NCI-H524 treated with DMSO at 0.1 percent for 48 hours (cell line): ENCODE measurements at places on chromosomes 12 and 14.

DNA sequence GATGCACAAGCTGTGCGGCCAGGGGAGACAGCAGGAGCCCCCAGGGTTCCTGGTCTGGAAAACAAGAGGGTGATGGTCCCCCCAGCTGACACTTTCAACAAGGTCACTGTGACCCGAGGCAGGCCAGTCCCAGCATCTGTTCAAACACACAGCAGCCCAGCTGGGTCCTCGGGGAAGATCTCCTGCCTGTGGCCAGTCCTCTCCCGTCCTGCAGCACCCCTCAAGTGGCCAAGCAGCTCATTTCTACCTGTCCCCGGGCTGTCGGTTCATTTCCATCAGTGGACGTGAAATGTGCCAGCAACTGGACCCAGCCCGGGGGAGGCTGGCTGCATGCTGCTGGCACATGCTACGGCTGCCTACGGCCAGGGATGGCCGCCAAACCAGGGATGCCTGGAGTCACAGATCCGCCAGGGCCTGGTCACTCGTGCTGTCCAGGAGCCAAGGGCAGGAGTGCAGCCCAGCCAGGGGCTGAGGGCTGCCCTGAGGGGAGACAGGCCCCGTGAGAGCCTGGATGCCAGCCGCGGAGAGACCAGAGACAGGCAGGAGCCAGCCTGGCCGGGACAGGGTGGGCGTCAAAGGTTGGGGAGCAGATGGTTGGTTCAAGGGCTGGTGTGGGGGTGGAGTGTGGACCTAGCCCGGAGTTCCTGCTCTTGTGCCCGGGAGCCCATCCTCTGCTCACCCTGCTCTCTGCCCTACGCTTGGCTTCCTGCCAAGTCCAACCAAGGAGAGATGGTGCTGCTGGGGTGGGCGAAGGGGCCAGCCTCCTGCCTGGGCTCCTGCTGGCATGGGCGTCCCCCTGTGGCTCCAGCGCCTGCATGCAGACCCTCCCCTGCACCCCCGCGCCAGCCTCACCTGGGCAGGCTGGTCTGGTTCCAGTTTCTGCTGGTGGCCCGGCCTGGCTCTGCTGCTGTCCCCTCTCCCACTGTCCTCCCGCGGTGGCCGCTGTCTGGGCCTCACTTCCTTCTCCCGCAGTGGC lies 143.8 kb downstream of the ADGRD1 start:
- DNase-seq: no peak

GRCh38 chr14:104935026-104935650 lies 10.5 kb downstream of the PLD4 start:
- no peak for DNase-seq

GRCh38 chr14:71165121-71166031 lies 258.1 kb downstream of the PCNX1 start:
- no peak for DNase-seq

DNA sequence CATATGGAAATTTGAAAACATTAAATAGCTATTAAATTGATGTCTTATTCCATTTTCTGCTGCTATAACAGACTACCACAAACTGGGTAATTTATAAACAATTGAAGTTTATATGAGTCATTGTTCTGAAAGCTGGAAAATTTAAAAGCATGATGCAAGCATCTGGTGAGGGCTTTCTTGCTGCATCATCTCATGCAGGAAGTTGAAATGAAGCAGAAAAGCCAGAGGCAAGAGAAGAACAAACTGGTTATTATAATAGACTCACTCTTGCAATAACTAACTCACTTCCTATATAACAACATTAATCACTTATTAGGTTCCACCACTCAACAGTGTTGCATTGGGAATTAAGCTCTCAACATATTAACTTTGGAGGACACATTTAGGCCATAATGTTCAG lies 1277.4 kb downstream of the LRFN5 start:
- no peak for DNase-seq

DNA sequence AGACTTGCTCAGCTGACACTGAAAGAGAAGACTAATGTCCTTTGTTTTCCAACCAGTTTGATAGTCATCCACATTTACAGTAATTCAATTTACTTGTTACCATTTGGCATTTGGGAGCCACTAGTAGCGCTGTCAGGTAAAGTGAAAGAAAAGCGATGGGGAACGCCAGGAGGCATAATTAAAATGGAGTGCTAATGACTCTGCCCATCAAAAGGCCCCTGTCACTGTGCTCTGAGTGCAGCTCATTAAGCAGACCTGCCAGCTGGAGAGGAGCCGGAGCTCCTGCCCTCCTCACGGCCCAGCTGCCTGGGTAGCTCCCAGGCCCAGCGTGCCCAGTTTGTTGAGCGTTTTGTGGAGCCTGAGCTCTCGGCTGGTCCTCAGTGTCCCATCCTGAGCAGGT lies 463.6 kb upstream of the CCDC196 start:
- DNase-seq: peak; percentile 55

DNA sequence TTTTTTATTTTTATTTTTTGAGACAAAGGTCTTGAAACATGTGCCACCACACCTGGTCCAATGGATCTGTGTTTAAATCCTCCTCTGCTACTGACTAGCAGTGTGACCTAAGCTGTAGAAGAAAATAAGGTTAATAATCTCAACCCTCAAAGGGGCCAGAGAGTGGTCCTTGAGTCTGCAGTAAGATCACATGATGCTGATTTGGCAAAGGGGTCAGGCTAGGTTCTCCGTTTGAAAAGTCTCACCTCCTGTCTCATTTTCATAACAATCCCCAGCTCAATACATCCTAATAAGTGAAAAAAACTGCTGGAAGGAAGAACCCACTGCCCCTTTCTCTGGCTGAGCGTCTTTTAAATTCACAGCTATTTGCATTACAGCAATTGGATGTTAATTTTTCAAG lies 8.0 kb upstream of the TEP1 start:
- DNase-seq: no peak

DNA sequence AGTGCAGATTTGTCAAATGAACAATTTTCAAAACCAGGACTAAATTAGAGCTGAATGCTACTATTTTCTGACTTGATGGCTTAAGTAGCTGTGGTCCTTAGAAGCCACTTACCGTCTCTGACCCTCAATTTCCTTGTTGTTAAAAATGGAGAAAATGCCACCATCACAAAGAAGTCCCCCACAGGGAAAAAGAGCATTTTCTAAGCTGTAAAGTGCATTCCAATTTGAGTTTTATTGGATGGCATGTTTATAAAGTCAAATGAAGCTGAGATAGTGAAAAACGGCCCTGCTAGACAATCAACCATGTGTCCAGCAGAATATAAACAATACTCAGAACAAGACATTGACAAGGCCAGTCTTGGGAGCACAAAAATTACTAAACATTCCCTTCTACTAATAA lies 53.6 kb downstream of the GOLGA5 start:
- no peak for DNase-seq

GRCh38 chr14:54599966-54600716 lies 33.2 kb downstream of the SAMD4A start:
- no peak for DNase-seq

GRCh38 chr12:116528065-116528464 lies 31.1 kb upstream of the MAP1LC3B2 start:
- DNase-seq: no peak

- DNase-seq: no peak
Observed at GRCh38 chr14:99930420-99931274, 134.6 kb upstream of the EVL start.

DNA sequence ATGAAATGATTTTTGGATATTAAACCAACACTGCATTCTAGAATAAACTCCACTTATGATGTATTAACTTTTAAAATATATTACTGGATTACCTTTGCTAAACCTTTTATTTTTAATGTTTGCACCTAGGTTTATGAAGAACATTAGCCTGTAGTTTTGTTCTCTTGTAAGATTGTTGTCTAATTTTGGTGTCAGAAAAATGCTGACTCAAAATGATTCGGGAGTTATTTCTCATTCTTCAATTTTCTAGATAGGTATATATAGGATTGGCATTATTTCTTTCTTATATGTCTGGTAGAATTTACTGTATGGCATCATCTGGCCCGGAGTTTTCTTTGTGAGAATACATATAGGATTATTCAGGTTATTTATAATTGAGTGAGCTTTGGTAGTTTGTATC lies 54.6 kb downstream of the MAP4K5 start:
- no peak for DNase-seq

GRCh38 chr14:34649344-34649743 lies 19.4 kb upstream of the SNX6 start:
- no peak for DNase-seq

DNA sequence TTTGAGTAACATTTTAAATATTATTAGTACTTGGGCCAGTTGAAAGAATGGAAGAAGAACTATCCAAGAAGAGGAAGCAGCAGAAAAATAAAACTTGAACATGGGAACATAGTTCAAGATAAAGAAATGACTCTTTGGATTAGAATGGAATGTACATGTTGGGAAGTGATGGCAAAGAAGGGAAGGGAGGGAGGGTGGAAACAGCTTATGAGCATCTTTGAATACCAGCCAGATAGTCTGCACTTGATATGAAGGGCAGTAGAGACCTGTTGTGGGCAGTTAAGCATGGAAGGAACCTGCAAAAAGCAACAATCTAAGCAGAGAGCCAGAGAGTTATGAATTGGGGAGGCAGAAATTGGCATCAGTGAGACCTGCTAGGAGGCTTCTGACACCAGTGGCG lies 10.0 kb upstream of the IL22 start:
- no peak for DNase-seq
